ENCODE measurements at places on chromosomes 7 and 10.
A peak's percentile ranks its signal among the peaks of the same experiment; 100 is the strongest.

GRCh38 chr10:475709-476454 is 213.6 kb downstream of the DIP2C start:
- DNase-seq, result no peak

DNA sequence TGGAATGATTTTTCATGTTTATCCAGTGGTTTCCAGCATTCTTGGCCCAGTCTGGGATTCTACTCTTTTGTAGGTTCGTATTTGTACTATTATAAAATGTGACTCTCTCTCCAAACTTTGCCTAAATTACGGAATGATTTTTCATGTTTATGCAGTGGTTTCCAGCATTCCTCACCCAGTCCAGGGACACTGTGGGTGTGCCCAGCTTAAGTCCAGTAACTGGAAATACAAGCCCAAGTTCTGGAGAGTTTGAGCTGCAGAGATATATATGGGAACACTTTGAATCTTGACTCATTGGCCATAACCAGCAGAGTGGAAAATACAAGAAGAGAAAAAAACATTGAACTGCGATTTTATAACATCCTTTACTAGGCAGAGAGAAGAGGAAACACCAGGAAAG is 5.9 kb upstream of the MAGI2 start:
- DNase-seq, result no peak

GRCh38 chr7:82605247-82605864 is 161.8 kb upstream of the CACNA2D1 start:
- no peak for DNase-seq

DNA sequence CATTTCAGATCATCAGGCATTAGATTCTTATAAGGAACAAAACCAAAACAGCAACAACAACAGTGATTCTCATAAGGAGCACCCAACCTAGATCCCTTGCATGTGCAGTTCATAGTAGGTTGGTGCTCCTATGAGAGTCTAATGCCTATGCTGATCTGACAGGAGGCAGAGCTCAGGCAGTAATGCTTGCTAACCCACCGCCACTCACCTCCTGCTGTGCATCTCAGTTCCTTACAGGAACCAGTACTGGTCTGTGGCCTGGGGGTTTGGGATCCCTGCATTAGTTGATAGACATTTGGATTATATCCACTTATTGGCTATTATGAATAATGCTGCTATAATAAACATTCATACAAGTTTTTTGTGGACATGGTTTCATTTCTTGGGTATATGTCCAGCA is 14.0 kb downstream of the MKLN1 start:
- DNase-seq, result no peak

- DNase-seq, result no peak
These were observed 145.0 kb upstream of the YAE1 start for GRCh38 chr7:39421251-39421650.

GRCh38 chr7:18590241-18590640 is 94.7 kb downstream of the HDAC9 start:
- no peak for DNase-seq

DNA sequence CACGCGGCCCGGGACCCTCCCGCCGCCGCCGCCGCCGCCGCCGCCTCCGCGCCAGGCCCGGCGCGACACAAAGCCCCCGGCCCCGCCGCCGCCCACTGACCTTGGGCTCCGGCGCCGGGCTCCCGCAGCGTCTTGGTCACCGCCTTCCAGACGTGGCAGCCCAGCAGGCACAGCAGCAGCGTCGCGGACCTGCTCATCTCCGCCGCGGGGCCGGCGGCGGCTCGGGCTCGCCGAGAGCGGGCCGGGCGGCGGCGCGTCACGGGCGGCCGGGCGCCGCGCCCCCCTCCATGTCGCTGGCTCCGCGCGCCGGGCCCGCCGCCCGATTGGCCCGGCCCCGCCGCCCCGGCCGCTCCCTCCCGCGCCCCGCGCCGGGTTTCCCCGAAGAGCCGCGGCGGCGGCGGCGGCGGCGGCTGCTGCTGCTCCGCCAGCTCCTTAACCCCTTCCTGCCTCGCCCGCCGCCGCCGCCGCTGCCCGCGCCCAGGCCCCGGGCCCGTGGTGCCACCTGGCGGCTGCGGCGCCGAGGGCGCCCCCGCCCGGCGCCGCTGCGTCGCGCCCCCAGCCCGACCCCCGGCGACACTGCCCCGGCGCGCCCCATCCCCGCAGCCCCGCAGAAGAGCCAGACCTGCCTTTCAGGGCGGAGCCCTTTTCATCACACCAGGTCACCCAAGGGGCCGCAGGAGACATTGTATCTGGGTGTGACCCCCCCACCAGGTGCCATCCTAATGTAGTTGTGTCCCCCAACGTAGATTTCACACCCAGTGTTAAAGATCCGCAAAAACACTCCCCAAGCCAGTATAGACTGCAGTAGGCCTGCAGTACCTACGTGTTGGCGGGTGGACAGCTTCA is at the start of gene FAM171A1:
TSS of gene FAM171A1 (minus strand) at position 434 of the 846 bp plus-strand sequence. CDS start at position 197, 237 bp downstream.
- peak; percentile 69 for DNase-seq

- DNase-seq, result no peak
These were observed 83.1 kb upstream of the IGFBP3 start for GRCh38 chr7:46003896-46004875.

- no peak for DNase-seq
These were observed 238.7 kb downstream of the SEC23IP start for GRCh38 chr10:120131183-120131582.
